ENCODE measurements at places on chromosomes 16 and 17. TPM values are rescaled to one million over a fixed set of nuclear protein-coding genes. Genes with fewer than 3 reads are reported as not detected.

- peak; percentile 28 for DNase-seq
These were observed 702 bp downstream of the TENT4B start for GRCh38 chr16:50153596-50154419.

TMEM100 gene
- total RNA-seq, result 1.2 TPM

GRCh38 chr17:49390548-49391324 is 23.9 kb downstream of the PHB1 start:
- DNase-seq, result no peak

DNA sequence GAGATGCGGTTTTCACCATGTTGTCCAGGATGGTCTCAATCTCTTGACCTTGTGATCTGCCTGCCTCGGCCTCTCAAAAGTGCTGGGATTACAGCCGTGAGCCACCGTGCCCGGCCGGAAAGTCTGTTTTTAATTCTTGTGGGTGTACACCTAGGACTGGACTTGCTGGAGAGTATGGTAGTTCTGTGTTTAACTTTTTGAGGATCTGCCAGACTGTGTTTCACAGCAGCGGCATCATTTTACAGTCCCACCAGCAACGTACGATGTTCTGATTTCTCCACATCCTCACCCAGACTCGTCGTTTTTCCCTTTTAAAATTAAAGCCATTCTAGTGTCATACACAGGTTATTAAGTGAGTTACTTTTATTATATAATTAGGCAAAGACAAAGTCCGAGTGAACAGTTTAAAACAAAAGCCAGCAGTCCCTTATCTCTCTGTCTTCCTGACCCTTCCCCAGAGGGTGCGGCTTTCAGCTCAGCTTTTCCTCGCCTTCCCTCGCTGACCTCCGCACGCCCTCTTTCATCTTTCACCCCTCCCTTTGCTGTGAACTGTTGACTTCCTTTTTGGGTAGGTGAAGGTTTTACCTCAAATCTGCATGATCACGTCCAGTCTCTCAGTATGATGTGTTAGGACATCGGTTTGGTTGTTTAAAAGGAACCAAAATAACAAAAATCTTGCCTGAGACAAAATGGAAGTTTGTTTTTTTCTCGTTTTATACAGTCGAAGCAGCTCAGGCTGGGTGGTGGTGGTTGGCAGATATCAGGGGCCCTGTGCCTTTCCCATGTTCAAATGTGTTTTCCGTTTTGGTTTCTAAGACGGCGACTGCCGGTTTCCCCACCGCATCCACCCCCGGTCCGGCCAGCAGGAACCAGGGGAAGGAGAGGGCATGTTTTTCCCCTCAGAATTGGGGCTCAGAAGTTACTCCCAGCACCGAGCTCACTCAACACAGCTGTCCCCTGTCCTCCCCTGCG is 18.0 kb downstream of the FAM234A start:
- no peak for DNase-seq

RPGRIP1L gene
- total RNA-seq, result 21.3 TPM

CXCL16 gene
- 4.3 TPM for total RNA-seq

COIL gene
- total RNA-seq, result 26.7 TPM

DNA sequence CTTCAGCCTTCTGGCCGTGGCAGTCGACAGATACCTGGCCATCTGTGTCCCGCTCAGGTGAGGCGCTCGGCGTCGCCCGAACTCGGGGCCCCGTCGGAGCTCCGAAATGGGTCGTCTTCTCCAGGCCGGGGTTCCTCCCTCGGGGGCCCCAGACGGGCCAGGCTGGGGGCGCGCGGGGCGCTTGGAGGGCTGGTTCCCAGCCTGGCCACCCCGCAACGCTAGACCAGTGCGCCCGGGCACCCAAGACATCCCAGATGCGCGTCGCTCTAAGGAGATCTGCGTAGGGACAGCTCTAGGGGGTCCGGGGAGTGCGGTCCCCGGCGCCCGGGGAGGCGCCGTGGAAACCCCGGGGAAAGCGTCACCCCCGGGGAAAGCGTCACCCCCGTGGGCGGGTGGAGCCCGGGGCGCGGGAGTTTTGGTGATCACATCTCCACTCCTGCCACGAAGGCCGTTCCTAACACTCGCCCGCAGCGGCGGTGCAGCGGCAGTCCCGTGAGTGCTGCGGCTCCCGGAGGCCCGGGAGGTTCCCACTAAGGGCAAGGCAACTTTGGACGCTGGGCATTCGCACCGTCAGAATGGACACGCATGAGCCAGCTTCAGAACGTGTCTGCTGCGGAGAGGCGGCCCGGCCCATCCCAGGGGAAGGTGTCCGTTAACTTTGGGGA is 729 bp downstream of the ADORA2B start:
- DNase-seq, result no peak

G6PC1 gene
- total RNA-seq, result not detected

IGF2BP1 gene
- 326 TPM for total RNA-seq

DNA sequence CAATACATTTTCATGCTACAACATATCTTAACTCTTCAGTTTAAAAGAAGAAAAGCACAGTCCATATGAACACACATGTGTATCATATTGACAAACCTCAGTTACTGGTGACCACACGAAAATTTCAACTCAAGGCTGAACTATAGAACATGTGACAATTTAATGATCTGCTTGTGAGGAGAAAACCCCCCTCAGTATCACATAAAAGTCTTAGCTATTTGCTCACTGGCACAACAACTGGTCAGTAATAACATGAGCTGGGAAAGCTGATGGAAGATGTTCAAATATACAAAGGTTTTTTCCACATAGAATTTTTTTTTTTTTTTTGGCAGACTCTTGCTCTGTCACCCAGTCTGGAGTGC is 19.5 kb downstream of the ZNF652 start:
- no peak for DNase-seq

DNA sequence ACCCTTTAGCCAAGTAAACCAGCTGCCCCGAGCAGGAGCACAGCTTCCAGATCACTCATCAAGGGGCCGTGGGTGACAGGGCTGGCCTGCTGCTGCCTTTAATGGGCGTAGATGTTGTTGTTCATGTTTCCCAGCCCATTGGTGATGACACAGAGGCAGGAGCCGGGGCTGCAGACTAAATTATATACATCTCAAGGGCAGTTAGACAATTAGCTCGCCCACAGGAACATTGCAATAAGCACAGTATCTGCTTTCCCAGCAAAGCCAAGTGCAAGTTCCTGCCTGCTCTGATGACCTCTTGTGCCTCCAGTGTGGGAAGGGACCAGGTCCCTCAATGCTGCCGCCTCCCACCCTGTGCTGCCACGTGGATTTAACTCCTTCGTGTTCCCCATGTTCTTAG is 485.8 kb downstream of the MAF start:
- DNase-seq, result no peak

- no peak for DNase-seq
These were observed 1.2 kb downstream of the STAT5B start for GRCh38 chr17:42274812-42275526.

VMO1 gene
- 2.0 TPM for total RNA-seq

DNA sequence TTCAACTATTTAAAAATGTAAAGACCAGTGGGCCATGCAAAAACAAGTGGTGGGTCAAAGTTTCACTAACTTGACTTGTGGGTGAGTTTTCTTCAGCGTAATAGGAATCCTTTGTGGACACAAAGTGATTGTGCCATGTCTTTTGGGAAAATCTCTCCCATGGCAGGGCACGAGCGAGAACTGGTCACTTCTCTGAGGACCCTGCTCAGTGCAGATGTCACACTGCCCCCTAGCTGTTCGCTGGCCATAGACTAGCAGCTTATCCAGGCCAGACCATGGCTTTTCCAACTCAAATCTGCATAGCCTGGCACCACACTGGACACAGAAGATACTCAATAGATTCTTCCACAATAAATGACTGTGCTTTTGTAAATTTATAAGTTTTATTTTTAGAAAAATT is 306.0 kb upstream of the CCL2 start:
- peak; percentile 31 for DNase-seq

DNA sequence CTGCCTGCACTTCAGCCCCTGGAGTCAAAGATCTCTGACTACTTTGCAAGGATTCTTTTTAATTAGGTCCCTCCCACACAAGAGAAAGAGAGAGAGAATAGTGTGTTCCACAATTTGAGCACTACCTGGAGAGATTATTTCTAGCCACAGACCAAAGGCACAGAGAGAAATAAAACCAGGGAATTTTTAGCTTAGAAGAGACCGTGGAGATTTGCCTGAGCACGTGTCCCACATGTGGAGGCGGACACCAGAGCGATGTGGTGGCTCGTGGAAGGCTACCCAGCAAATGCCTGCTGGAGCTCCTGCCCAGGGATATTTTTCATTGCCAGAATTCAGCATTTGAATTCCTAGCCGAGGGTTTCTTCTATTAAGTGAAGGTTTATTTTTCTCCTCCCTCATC is 50.6 kb downstream of the MGAT5B start:
- no peak for DNase-seq

FSCN2 gene
- total RNA-seq, result 4.8 TPM

- DNase-seq, result no peak
These were observed 32.1 kb upstream of the LONP2 start for GRCh38 chr16:48212033-48212432.

TAT gene
- not detected for total RNA-seq

GRCh38 chr16:2341456-2342447 is 1.2 kb upstream of the ABCA3 start:
- DNase-seq, result peak; percentile 22

DNA sequence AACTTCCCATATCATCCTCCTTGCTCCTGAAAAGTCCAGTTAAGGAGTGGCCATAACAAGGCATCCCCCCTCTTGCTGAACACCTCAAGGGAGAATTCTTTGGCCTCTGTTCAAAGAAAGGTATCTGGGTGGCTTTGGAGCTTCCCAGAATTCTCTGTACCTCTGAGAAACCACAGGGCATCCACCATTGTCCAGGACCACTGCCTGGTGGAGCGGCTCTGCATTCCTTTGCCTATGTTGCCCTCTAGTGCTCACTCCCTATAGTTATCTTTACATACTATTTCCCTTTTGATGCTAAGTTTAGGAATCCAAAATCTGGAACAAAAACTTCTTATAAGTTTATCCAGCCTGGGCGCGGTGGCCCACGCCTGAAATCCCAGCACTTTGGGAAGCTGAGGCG is 30.3 kb downstream of the CHD9NB start:
- peak; percentile 28 for DNase-seq

DNA sequence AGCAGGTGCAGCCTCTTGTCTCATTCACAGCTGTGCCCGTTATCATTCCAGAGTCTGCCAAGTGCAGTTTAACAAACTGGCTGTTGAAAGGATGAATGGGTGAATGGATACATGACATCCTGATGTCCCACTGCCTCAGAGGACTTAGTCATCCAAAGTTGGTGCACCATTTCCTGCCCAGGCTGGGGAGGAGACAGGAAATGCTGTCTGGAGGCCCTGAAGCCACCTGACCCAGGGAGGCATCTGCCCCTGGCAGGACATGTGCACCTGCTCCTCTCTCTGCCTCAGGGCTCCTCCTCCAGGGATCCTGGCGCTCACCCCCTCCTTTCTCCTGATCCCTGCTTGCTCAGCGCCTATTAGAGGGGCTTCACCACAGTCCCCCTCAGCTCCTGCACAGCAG is 1.8 kb upstream of the CD300C start:
- no peak for DNase-seq

GRCh38 chr17:48722201-48722907 is at the start of gene PRAC1:
TSS of gene PRAC1 (minus strand) at chr17:48722518. CDS start at chr17:48722392, 126 bp downstream.
- no peak for DNase-seq

GRCh38 chr16:30370456-30371247 is at the start of gene TBC1D10B:
TSS of gene TBC1D10B (minus strand) at chr16:30370494. CDS start at chr16:30370183, 311 bp downstream.
- DNase-seq, result peak; percentile 98

DNA sequence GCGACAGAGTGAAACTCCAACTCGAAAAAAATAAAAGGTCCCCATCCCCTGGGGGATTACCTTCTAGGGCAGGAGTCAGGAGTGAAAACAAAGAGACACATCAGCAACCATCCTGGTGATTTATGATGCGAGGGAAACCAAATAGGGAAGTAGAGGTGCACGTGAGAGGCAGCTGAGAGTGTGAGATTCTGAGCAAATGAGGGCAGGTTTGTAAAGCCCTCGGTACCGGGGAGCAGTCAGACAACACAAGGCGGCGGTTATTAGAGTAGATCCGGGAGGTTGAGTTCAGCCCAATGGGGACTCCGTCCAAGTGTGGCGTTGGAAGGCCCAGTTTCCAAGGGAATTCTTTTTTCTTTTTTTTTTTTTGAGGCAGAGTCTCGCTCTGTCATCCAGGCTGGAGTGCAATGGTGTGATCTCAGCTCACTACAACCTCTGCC is 7.4 kb upstream of the ARMC7 start:
- DNase-seq, result no peak

- no peak for DNase-seq
These were observed 80.2 kb downstream of the OR1D5 start for GRCh38 chr17:2983255-2983654.

ZPBP2 gene
- not detected for total RNA-seq

ZNF597 gene
- total RNA-seq, result 2.2 TPM

NECAB2 gene
- 4.6 TPM for total RNA-seq

- no peak for DNase-seq
These were observed 113.7 kb downstream of the ABCC6 start for GRCh38 chr16:16109453-16110110.

- no peak for DNase-seq
These were observed 214.0 kb downstream of the CCDC182 start for GRCh38 chr17:57531078-57531477.
